Activated T-cell treated with anti-CD3 and anti-CD28 coated beads for 4 hours (primary cell): ENCODE measurements at places on chromosomes 16 and 17.

GRCh38 chr17:50151041-50151936 is 812 bp upstream of the PPP1R9B start:
- peak; percentile 72 for DNase-seq

- no peak for DNase-seq
These were observed 1.5 kb downstream of the MRC2 start for GRCh38 chr17:62628831-62629555.

- DNase-seq: no peak
These were observed 8.9 kb upstream of the RAPGEFL1 start for GRCh38 chr17:40168262-40168832.

DNA sequence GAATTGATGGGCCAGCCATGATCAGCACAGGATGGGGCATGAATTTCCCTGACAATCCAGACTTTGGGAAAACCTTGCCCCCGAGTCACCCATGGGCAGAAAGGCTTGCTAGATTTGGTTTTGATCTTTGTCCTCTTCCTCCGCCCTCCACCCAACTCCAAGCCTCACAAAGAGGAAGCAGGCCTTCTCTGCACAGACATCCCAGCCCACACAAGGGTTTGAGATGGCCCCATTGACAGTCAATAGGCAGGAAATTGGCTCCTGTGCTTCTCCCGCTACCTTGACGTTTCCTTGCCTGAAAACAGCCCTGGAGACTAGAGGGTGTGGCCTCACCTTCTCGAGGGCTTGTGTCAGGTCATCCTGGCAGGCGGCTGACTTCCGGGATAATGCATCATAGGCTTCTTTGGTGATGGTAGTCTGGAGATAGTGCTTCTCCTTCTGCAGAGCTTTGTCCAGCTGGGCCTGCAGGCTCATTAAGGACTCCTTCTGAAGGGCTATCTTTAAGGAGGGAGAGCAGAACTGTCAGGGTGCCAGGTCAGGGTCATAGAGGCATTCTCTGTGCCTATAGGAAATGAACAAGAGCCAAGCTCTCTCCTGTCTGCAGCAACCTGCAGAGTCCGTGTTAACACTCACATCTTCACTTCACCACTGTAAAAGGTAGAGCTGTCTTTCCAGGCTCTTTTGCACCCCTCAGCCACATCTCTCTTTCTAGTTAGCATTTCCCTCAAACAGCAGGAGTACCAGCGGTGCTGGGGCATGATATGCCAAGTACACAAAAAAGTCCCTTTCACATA is 32.2 kb downstream of the DHX38 start:
- no peak for DNase-seq

DNA sequence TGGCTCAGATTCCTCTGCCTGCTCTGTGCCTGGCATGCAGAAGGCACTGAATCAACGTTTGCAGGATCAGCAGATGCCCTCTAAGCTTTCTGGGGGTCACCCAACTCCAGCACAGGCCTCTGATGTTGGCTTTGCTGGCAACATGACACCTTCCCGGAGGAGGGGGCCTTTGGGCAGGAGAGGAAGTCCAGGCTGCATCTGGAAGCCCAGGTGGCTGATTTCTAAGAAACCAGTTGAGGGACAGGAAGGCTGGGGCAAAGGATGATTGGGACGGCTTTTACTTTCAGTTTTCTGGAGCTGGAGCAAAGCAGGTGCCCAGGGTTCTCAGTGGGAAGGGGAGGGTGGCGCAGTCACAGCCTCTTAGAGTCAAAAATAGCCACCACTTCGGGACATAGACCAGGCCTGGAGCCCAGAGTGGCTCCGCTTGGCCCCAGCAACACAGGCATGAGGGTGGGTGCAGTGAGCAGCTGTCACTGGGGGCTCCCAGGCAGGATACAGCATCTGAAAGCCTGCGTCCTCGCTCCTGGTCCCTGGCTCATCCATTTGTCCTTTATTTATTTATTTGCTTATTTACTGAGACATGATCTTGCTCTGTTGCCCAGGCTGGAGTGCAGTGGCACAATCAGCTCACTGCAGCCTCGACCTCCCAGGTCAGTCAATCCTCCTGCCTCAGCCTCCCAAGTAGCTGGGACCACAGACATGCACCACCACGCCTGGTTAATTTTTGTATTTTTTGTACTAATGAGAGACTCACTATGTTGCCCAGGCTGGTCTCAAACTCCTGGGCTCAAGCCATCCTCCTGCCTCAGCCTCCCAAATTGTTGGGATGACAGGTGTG is 15.1 kb downstream of the SOCS1 start:
- no peak for DNase-seq

DNA sequence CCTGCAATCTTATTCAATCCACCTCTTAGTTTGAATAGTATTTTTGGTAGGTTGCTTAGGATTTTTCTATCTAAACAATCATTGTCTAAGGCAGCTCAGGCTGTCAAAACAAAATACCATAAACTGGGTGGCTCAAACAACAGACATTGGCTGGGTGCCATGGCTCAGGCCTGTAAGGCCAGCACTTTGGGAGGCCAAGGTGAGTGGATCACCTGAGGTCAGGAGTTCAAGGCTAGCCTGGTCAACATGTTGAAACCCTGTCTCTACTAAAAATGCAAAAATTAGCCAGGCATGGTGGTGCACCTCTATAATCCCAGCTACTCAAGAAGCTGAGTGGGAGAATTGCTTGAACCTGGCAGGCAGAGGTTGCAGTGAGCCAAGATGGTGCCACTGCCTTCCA is 126.7 kb downstream of the CYLD start:
- DNase-seq: no peak

GRCh38 chr17:43085474-43085873 is 39.7 kb downstream of the BRCA1 start:
- no peak for DNase-seq

DNA sequence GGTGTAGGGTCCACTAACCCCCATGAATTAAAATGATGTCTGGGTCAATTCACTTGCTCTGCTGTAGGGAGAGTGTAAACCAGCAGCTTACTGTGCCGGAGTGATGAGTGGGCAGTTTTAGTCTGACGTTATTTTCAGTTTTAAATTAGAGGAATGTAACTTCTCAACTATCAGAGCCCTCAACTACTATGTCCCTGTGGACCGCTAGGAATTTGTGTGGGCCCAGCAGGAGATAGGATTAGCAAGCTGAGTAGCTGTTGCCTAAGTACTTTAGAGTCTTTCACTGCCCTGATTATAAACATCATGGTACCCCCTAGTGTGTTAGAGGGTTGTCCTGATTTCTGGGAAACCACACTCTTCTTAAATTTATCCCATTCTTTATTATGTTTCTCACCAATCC is 11.4 kb downstream of the MARVELD3 start:
- DNase-seq: no peak

- no peak for DNase-seq
These were observed 16.2 kb upstream of the PSMD7 start for GRCh38 chr16:74280448-74280847.

DNA sequence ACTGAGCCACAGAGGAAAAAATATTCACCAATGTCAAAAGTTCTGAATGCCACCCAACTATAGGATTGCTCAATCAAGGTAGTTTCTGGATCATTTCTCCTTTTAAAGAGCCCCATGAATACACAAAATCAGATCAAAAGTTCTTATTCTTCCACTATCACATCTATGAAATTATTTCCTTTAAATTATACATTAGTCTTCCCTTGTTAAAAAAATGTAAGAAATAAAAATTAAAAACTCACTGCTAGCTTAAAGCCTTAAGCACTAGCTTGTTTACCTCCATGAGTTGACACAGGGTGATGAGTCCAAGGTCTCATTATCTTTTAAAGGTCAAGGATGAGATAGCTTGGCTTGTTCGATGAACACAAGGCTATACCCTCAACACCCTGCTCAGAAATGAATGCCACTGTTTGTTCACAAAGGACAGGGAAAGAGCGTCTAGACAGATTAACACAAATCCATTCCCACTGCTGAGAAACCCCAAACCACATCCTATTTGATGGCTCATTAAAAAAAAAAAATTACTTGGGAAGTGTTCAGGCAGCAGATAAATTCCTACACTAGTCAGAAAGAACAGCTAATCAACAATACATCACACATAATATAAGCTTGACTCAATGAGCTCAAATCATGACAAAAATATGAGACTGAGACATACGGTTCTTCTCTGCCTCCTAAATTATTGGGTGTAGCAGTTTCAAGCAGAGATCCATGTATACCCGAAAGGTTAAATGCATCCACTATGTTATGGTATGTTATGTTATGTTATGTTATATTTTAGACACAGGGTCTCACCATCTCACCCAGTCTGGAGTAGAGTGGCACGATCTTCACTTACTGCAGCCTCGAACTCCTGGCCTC is 118.9 kb downstream of the PARN start:
- DNase-seq: no peak

DNA sequence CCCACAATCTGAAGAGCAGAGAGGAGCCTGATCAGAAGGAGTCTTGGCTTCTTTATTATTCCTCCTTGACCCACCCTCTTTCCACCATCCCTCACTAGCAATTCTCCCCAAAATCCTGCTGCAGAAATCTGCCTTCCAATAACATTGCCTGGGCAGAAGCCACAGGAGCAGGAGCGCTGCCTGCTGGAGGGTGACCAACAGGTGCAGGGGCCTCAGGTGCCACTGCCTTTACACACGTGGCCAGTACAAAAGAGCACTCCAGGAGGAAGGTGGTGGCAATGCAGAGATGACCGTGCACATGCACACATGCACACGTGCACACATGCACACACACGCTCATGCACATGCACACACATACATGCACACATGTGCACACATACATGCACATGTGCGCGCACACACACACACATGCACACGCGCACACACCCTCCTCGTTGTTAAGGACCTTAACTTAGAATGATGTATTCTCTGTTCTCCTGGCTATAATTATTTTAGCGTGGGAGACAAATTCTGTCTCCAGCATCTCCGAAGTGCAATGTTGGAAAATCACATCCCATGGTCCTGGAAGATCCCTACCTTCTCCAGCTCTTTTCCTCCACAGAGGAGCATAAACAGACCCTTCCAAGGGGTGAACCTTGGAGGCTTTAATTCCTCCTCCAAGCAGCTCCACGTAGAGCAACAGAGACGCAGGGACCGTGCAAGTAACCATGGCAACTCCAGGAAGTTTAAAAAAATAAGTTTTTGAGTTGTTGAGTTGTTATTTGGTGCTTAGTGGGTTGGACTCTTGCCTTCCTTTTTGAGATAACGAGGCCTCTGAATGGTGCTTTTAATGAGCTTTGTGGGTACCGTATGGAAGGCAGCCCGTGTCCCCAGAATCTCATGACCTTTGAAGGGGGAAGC is 12.6 kb downstream of the RBFOX3 start:
- no peak for DNase-seq

DNA sequence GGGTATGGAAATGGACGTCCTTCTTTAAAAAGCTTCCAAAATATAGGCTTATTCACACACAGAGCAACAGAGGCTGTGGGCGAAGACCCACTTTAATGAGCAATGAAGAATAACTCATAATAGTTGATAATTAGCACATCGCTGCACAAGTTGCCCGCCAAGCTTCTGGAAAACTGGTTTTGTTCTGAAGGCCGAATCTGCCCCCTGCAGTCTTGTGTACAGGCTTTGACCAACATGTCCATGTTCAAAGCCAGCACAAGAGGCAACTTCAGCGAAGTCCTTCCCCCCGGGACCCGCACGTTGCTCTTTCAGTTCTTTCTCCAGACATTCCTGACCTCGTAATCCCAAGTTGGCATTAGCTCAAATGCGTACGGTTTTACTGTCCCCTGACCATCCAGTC is 73.3 kb downstream of the IRX5 start:
- no peak for DNase-seq

DNA sequence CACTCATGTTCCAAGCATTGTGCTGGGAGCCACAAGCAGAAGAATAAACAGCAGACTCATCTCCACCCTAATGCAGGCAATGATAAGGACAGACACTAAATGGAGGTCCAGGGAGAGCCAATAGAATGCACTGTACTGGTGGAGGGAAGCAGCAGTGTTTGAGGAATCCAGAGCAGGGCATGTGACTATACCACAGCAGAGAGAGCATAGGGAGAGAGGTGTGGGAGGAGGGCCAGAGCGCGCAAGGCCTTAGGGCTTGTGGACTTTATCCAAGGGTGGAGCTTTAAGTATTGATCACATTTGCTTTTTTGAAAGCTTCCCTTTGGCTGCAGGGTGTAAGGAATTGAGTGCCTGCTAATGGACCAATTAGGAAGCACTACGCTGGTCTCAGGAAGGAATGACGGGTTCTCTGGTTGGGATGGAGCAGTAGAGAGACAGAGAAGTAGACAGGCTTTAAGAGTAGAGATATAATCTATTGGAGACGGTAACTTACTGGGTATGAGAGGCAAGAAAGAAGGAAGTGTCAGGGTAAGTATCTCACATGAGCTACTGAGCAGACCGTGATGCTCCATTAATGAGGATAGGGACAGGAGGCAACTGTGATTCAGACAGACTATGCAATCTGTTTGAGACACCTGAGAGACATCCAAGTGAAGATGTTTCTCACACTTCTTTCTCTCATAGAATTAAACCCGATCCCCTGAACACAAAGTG is 82.2 kb downstream of the MYO1D start:
- DNase-seq: no peak

DNA sequence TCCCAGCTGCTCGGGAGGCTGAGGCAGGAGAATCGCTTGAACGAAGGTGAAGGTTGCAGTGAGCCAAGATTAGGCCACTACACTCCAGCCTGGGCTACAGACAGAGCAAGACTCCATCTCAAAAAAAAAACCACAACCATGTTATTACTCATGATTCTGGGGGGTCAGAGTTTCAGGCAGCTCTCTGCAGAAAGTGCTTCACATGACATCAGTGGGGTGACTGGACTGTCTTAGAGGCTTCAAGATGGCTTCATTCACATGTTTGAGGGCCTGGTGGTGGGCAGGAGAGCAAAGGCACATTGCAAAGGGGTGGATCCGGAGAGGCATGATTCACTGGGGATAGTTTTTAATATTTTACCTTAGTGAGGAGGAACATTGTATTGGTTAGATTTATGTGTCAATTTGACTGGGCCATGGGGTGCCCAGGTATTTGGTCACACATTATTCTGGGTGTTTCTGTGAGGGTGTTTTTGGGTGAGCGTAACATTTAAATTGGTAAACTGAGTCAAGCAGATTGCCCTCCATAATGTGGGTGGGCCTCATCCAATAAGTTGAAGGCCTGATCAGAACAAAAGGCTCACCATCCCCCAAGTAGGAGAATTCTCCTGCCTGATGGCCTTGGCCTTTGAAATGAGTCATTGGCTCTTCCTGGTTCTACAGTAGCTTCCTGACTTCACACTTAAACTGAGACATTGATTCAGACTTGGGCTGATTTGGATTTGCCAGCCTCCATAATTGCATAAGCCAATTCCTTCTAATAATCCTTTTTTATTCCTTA is 109.8 kb downstream of the GOSR1 start:
- DNase-seq: no peak

- no peak for DNase-seq
These were observed 28.5 kb downstream of the SYCE1L start for GRCh38 chr16:77227745-77228144.

- no peak for DNase-seq
These were observed 111.2 kb downstream of the ANKRD11 start for GRCh38 chr16:89378947-89379771.

- no peak for DNase-seq
These were observed 62.6 kb downstream of the ZFHX3 start for GRCh38 chr16:72985148-72985941.

- DNase-seq: no peak
These were observed 144.8 kb downstream of the KCNJ2 start for GRCh38 chr17:70314096-70314495.

GRCh38 chr16:81567987-81568748 is 123.6 kb downstream of the CMIP start:
- DNase-seq: no peak

GRCh38 chr16:31365131-31365865 is 10.3 kb downstream of the ITGAX start:
- DNase-seq: no peak
